ENCODE measurements at places on chromosomes 12 and 14.

DNA sequence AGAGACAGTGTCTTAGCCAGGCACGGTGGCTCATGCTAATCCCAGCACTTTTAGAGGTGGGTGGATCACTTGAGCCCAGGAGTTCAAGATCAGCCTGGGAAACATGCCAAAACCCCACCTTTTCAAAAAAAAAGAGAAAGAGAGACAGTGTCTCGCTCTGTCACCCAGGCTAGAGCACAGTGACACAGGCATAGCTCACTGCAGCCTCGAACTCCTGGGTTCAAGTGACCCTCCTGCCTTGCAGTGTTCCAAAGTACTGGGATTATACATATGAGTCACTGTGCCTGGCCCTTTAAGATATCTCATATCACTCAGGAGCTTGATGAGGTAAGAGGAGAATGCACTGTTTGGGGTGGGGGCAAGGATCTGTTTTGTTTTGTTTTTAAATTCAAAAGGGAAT lies 48.1 kb upstream of the LTBP2 start:
- no peak for DNase-seq

- DNase-seq = no peak
These were observed 10.8 kb downstream of the HIP1R start for GRCh38 chr12:122845865-122846621.

- DNase-seq = no peak
These were observed 12.6 kb upstream of the PLEKHD1 start for GRCh38 chr14:69471916-69472315.

DNA sequence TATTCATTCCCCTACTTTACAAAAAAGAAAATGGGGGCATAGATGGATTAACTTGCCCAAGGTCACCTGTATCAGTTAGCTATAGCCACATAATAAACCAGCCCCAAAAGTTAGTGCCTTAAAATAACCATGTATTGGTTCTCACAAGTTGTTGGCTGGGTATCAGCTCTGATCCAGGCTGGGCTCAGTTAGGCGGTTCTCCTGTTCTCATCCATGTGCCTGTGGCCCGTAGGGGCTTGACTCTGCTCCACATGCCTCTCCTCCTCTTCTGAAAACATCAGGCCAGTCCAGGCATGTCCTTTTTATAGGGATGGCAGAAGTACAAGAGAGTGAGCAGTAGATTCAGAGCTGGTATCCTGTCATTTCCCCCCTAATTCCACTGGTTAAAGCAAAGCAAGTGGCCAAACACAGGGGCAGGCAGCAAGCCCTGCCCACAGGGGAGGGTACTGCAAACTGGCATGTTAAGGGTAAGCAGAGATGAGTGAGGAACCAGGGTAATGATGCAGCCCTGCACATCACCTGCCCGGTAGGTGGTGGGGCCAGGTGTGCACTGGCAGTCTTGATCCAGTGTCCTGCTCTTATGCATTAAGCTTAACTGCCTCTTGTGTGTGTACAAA lies 47.9 kb upstream of the TUNAR start:
- no peak for DNase-seq

GRCh38 chr14:24392325-24393091 lies 6.3 kb upstream of the NYNRIN start:
- peak; percentile 42 for DNase-seq

DNA sequence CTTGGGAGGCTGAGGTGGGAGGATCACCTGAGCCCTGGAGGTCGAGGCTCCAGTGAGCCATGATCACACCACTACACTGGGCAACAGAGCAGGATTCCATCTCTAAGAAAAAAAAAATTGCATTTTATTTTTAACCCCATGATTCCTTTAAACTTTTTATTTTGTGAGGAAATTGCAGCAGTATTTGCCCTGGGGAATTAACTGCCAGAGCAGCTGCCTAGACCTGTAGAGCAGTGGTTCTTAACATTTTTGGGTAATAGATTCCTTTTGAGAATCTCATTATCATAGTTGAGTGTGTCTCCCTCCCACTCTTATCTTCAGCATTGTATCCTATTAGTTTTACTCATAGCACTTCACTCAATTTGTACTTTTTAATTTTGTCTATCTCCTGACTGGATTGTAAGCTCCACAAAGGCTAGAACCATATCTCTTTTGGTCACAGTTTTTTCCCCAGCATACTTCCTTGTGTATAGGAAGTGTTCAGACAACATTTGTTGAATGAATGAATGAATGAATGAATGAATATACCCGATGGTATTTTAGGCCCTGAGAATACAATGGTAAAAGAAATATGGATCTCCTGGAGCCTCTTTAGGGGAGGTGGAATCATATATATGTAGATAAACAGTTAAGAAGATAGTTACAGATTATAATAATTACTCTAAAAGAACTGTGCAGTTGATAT lies 40.6 kb downstream of the BRMS1L start:
- no peak for DNase-seq

DNA sequence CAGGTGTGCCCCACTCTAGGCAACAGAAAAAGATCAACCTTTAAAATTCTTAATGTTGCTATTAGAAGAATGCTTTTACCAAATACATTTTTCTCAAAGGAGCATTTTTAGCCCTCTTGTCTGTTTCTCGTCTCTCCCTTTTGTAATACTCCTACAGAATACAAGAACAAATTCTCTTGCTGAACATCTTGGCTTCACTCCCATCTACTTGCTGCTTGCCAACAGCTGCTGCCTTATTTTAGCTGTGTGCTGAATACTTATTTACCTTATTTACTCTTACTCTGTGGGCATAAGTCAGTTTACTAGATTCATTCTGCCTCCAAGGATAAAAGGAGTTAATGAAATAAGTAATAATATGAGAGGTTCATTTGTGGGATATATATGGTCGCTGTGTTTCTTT lies 70.8 kb downstream of the POLR3B start:
- DNase-seq = no peak

DNA sequence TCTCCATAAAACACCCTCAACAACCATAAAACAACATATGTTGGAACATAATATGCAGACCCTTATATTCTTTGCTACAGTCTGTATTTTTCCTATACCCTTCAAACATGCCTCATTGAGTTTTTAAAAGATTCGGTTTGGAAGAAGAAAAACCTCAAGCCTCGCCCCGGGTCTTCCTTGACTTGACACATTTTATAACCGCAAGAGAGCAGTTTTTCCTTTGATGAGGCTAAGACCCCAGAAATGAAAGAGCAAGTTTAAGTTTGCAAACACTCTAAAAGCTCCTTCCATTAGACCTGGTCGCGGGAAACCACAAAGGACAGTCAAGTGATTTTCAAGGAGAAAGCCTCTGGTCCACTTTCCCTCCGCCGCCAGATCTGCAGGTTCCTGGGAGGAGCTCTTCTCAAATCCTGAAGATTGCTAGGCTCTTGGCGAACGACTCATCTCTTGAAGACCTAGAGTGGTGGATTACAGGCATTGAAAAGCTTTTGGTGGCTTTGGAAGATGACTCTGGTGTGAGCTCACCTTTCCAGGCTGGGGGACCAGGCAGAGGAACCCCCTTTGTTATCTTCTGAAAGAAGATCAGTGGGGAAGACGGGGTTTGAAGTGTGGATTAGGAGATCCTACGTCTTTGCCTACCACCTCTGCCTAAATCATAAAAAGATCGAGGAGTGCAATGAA lies at the start of gene ASCL4:
Gene ASCL4 (plus strand): TSS at position 356 of the 681 bp plus-strand sequence. CDS start 515 bp downstream, outside the sequence.
- no peak for DNase-seq

- no peak for DNase-seq
These were observed 33.5 kb downstream of the UNC79 start for GRCh38 chr14:93464271-93464670.

DNA sequence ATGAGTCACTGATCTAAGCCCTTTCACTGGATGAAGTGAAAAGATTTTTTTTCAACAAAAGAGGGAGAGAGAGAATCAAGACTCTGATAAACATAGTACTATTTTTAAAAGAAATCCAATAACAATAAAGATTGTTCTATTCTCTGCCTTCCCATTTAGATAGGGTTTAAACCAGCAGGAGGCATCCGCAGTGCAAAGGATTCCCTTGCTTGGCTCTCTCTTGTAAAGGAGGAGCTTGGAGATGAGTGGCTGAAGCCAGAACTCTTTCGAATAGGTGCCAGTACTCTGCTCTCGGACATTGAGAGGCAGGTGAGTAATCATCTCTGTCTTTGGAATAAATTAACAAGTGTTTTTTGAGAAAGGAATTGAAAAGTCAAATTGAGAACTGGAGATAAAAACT lies 124.9 kb downstream of the DERA start:
- DNase-seq = no peak

- no peak for DNase-seq
These were observed 128.2 kb upstream of the NOS1 start for GRCh38 chr12:117489671-117490070.

DNA sequence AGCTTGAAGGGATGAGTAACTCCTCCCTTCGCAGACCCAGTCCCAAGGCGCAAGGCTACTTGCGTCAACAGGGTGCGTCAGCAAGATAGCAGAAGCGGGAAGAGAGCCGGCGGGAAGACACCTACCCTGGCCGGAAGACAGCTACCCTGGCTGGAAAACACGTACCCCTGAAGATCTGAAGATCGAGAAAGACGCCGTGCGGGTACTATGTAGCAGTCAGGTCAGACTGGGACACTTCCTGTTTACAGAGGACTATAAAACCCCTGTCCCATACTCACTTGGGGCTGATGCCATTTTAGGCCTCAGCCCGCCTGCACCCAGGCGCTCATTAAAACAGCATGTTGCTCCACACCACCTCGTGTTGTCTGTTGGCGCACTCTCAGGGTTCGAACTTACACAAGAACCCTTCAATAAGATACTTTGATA lies 80.9 kb downstream of the ABCD2 start:
- DNase-seq = no peak

DNA sequence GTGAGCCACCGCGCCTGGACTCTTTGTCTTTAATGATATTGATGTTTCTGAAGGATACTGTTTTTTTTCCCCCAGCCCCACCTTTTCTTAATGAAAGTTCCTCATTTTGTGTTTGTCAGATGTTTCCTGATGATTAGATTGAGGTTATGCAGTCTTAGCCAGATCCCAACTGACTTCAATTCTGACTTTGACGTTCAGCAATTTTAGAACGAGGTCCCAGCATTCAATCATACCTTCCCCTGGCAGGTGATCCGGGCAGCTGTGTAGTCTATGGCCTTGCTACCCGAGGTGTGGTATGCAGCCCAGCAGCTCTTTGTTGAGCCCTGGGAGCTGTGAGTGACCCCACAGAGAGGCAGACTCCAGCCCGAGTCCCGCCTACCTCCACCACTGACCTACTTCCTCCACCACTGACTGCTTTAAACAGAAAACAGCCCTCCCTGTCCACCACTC lies 82.7 kb downstream of the LGMN start:
- no peak for DNase-seq

GRCh38 chr12:59763835-59764234 lies 168.0 kb downstream of the SLC16A7 start:
- DNase-seq = no peak

- no peak for DNase-seq
These were observed 35.6 kb downstream of the GCH1 start for GRCh38 chr14:54867011-54867410.

DNA sequence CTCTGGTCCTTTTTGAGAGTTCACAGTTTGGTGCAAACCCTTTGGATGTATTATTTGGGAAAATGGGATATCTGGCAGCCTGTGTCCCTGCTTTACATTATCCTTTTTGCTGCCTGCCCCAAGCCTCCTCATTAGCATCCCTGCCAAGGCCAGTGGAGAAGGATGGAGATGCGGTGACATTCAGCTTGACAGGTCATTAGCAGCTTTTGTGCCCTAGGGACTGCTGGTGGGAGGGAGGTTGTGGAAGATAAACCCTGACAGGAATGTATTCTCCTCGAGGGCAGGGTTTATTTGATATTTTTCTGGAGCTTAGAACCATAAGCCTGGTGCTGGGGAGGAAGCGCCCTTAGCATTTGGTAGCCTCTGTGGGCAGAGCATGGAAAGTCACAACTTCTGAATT lies 49.3 kb downstream of the PTPN11 start:
- no peak for DNase-seq

DNA sequence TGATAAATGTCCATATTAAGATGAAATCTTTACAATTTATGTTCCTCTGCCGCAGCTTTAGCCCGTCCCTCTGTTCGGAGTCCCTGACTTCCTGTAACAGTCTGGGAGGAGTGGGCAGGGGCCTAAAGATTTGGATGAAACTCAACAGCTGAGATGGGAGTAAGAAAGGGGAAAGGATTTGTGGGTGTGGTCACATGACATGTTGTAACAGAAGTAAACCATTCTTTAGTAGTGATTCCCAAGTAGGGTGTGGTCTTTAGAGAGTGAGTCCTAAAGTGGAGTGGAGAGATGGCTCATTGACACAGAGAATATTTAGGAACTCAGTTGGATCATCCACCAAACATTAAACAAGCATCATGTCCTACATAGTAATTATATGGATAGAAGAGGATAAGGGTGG lies 12.9 kb downstream of the TMEM117 start:
- no peak for DNase-seq

- DNase-seq = no peak
These were observed 25.7 kb downstream of the ALKBH1 start for GRCh38 chr14:77682158-77682553.

DNA sequence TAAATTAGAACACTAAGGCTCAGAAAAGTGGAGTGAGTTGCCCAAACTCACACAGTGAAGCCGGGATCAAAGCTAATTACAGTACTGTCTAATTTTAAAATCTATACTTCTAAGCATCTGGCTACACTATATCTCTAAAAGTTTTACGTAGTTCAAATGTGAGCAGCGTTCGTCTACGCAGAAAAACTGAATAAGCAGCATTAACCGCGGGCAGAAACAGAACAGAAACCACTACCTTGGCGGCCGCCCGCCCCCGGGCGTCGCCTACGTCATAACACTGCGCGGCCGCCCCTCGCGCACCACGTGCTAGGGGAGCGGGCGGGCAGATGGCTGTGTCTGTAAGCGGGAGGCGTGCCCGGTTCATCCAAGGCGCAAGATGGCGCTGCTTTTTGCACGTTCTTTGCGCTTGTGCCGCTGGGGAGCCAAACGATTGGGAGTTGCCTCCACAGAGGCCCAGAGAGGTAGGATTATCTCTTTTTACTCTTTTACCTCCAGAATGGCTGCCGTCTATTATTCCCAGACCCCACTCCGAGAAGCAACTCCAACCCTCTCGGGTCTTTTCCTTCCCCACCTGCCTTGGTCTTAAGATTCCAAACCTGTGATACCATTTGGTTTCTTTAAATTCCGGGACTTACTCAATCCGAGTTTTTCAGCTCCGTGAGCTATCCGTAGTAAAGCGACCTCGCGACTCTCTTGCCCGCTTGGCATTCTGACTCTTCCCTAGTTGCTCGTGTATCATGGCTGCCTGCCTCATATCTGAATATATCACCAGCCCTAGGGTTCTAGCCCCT lies at the start of gene SPRYD4:
Gene SPRYD4 (plus strand): TSS at position 363 of the 791 bp plus-strand sequence. CDS start 14 bp downstream, at position 377.
- DNase-seq = peak; percentile 79

- no peak for DNase-seq
These were observed 11.0 kb downstream of the CBLN3 start for GRCh38 chr14:24418492-24418873.

Measured in NCI-H748 treated with DMSO at 0.1 percent for 48 hours (cell line).